ENCODE measurements at places on chromosomes 7 and 10.

- DNase-seq: no peak
Measured at GRCh38 chr10:44576702-44577191, 191.8 kb upstream of the CXCL12 start.

- DNase-seq: no peak
Measured at GRCh38 chr7:144019457-144019856, 19.3 kb downstream of the OR6B1 start.

DNA sequence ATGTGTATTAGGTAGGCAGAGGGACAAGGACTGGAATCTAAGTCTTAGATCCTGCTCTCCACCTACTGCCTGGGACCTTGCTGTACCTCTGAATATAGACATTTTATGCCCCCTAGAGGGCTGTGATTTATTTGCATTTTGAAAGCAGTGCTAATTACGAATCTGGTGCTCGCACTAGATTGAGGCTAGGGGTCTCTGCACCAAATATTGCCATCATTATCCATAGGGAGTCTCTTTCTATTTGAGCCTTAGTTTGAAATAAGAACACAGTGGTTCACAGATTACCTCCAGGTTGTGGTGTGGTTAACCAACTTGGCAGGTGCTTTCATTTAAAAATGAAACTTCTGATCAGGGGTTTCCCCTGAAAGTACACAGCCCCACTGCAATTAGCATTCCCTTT is 41.8 kb downstream of the CNNM1 start:
- no peak for DNase-seq

DNA sequence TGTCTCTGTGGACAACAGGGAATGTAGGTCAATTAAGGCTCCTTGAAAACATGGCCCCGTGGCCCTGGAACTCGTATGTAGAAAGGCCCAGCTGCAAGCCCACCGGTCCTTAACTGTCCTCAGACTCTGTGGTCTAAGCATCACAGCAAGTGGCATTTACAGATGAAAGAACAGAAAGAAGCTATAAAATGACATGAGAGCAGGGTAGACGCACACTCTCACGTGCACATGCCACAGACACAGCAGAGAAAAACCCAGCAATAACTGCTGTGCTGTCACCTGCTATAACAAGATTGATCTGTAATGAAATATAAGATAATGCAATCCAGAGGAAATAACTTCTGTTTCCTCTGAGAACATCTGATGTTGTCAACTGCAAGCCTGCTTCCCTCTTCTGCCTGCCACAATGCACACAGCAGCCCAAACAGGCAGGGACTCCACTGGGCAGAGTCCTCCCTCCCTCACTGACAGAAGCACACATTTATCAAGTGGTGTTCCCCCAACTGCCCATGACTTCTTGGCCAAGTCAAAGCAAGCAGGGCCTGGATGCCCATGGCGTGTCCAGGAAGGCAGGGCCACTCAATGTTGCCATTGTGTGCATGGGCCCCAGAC is 63.9 kb downstream of the GFRA1 start:
- no peak for DNase-seq

- no peak for DNase-seq
Measured at GRCh38 chr10:7534480-7534852, 123.6 kb upstream of the SFMBT2 start.
